Fibroblast of skin of back (primary cell): ENCODE measurements at places on chromosomes 2 and 18.

GRCh38 chr18:57621246-57621604, 411 bp downstream of the NARS1 start:
- DNase-seq = no peak

DNA sequence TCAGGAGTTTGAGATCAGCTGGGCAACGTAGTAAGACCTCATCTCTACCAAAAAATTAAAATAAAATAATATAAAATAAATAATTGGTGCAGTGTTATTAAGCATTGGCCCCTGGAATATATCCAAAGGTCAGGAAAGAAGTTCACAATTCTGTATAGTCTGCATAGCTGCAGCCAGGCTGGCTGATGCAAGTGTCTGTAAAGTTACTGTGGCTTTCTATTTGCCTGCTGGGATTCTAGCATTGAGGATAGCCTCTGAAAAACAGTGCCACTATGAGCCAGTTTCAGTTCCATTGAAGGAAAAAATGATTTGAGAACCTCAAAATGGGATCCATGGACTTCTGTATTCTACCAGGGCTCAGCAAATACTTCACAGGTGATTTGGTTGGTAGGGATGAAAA, 208.6 kb downstream of the PARD3B start:
- peak; percentile 72 for DNase-seq

GRCh38 chr2:236745420-236746210, 176.0 kb downstream of the ACKR3 start:
- DNase-seq = peak; percentile 93

GRCh38 chr2:178833382-178833781, 26.2 kb upstream of the TTN start:
- DNase-seq = no peak

DNA sequence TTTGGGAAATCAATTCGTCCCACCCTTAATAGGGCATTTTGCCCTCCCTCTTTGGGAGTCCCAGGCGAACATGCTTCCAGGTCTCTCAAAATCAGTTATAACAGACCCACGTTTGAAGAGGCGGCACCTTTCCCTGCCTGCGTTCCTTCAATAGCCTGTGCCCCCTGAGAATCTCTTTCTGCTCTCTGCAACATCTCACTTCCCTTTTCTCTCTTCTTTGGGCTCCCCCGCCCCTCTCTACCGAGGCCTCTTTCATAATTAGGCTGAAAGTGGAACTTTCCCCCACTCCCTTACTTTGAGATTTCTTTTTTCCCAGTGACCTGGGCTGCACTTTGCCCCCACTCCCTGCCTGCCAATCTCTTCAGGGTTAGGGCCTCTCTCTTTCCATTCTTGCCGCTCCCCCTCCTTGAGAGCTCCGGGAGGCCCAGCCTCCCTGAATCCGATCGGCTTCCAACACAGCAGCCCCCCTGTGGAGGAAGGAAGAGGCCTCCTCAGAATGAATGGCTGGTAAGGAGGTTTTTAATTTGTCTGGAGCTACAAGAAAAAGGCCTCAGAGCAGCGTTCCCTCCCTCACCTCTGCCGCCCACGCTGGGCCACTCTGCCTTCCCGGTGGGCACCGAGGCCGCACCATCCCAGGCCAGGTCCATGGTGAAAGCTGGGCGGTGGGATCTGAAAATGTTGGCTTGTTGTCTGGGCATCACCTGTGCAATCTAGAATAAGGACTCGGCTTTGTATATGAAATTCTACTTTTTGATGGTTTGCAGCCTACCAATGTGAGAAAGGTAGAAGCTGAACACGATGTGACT, 162.6 kb upstream of the SIX3 start:
- DNase-seq = no peak

GRCh38 chr2:212945526-212945925, 205.9 kb downstream of the IKZF2 start:
- DNase-seq = no peak

GRCh38 chr18:58388736-58389135, 240.2 kb downstream of the ALPK2 start:
- DNase-seq = no peak

- DNase-seq = peak; percentile 30
Observed at GRCh38 chr2:205477016-205477705, 205.1 kb upstream of the NRP2 start.

- peak; percentile 32 for DNase-seq
Observed at GRCh38 chr2:48870503-48870902, 115.0 kb upstream of the LHCGR start.

- DNase-seq = no peak
Observed at GRCh38 chr2:99942561-99943347, 199.6 kb downstream of the AFF3 start.

DNA sequence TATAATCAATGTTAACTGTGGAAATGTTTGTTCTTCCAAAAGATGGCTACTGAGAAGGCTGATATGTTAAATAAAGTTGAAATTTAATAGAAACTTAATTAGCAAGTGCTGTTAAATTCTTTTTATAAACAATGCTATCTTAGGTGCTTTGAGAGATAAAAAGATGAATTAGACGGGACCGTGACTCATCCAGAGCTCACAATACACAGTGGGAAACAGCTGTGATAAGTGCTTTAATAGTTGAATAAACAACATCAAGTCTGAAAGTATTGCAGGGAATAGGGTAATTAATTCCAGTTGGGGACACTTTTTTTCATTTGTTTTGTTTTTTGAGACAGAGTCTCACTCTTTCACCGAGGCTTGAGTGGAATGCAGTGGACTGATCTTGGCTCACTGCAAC, 85.5 kb upstream of the DTNA start:
- no peak for DNase-seq
